Osteoblast (primary cell): ENCODE measurements at places on chromosomes 11 and 22. TPM values are rescaled to one million over a fixed set of nuclear protein-coding genes. Genes with fewer than 3 reads are reported as not detected.

Gene AGBL2
- total RNA-seq: 2.2 and 2.4 TPM in 2 replicates

Gene B3GAT1
- not detected in 2 replicates for total RNA-seq

Gene MMP12
- total RNA-seq: under 0.01 and 0.36 TPM in 2 replicates

Gene DDX6
- 116 and 122 TPM in 2 replicates for total RNA-seq

Gene VPREB1
- total RNA-seq: not detected in 2 replicates

Gene PLXNB2
- 166 and 209 TPM in 2 replicates for total RNA-seq

Gene ATF4
- 494 and 590 TPM in 2 replicates for total RNA-seq

Gene MS4A4E
- not detected in 2 replicates for total RNA-seq

DNA sequence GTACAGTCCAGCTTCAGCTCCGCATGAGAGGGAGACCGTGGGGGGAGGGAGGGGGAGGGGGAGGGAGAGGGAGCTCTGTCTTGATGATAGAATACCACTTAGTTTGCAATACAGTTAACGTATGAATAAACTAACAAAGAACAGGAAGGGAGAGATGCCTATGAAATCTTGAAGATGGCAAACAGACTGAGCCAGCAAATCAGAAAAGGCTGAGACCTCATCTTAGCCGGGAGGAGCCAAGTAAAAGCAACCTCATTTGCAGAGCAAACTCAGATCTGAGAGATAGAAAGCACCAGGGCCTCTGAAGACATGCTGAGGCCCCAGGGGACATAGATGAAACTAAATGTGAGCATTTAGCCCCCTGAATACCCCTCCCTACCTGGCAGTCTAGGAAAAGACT, 23.0 kb downstream of the APLP2 start:
- no peak for DNase-seq

GRCh38 chr11:4187055-4187988, 92.7 kb downstream of the RRM1 start:
- DNase-seq: peak; percentile 98

DNA sequence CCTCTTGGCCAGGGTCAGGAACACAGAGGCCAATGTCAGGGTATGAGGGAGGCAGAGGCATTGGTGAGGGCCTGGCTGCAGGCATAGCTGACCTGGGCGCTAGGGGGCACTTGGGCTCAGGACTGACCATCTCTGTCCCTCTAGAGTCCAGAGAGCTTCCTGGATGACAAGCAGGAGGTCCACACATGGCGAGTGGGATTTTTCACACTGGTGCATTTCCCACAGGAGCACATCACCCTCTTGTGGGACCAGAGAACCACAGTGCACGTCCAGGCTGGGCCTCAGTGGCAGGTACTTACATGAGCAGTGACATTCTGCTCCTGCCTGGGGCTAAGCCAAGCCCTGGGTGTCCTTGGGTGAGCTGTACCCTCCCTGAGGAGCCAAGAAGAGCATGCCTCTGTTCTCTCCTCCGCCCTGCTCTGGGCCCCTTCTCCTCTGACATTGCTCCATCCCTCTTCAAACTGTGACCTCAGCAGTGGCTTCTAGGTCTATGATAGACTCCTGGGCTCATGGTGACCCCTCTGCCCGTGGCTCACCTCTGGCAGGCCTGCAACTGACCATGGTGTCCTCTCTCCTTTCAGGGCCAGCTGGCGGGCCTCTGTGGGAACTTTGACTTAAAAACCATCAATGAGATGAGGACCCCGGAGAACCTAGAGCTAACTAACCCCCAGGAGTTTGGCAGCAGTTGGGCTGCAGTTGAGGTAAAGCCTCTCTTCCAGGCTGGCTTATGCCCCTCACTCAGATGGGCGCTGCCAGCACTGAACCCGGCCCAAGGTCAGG, 46.6 kb downstream of the OTOG start:
- peak; percentile 10 for DNase-seq

DNA sequence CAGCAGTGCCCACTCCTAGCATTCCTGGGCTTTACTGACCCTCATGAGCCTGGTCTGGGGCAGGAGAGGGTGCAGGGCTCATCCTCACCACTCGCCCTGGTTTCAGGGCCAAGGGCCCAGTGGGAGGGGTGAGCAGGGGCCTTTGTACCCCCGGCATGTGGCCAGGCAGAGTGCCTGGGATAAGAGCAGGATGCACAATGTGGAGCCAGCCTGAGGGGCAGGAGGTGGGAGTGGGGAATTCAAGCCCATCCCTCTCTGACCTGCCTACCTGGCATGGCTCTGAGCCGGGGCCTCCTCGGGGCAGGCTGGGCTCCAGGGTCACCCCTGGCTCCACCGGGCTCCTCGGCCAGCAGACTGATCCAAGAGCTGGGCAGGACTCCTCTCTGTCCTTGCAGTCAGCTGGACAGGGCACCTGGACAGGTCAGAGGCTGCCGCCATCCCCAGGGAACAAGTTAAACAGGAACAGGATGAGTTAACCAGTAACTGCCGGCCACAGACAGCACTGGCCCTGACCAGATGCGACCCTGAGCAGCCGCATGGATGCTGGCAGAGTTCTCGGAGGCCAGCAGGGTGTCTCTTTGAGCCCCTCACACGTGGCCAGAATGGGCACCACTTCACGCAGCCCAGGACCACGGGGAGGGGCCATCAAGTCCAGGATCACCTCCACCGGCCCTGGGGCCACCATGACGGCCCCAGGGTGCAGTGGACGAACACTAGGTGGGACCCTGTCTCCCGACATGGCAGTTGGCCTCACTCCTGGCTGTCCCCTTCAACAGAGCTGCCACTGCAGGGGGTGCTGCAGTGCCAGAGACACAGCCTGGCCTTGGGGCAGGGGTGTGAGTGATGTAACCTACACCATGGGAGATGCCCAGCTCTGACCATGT, 5.0 kb downstream of the SIGIRR start:
- DNase-seq: no peak

GRCh38 chr22:48426466-48427380, 1401.0 kb downstream of the BRD1 start:
- DNase-seq: no peak

- no peak for DNase-seq
Observed at GRCh38 chr11:35516403-35516802, 9.0 kb downstream of the PAMR1 start.

GRCh38 chr11:96035031-96035739, 111.3 kb upstream of the MTMR2 start:
- DNase-seq: no peak

GRCh38 chr11:72974487-72975205, 160.4 kb downstream of the ATG16L2 start:
- no peak for DNase-seq

- peak; percentile 36 for DNase-seq
Observed at GRCh38 chr22:36982136-36982535, 37.1 kb downstream of the TST start.

GRCh38 chr11:127340438-127340837, 339.9 kb upstream of the KIRREL3 start:
- no peak for DNase-seq

GRCh38 chr11:19259487-19260345, 19.0 kb upstream of the E2F8 start:
- no peak for DNase-seq

GRCh38 chr11:84419616-84420015, 1133.4 kb upstream of the CCDC90B start:
- DNase-seq: peak; percentile 19

DNA sequence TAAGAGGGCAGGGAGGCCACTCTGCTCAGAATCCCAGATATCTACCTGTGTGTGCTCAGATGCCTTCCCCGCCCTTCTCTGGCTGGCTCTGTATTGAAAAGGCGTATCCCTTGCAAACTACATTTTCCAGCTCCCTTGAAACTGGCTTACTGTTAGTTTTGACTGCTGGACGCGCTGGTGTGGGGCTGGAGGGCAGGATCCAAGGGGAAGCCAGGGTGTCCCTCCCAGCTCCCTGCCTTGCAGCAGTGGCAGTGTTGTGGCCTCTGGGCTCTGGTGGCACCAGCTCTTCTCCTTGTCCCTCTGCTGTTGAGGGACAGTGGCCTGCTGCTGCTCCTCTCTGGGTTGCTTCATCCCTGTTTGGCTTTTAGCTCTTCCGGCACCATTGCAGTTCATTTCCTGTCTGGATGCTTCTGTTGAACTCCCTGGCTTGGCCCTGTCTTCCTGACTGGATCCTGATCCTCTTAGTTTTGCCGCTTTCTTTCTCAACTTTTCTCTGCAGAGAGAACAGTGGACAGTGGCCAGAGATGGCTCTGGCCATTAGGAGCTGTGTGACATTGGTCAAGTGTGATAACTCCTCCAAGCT, 107.1 kb upstream of the PARVA start:
- peak; percentile 64 for DNase-seq

DNA sequence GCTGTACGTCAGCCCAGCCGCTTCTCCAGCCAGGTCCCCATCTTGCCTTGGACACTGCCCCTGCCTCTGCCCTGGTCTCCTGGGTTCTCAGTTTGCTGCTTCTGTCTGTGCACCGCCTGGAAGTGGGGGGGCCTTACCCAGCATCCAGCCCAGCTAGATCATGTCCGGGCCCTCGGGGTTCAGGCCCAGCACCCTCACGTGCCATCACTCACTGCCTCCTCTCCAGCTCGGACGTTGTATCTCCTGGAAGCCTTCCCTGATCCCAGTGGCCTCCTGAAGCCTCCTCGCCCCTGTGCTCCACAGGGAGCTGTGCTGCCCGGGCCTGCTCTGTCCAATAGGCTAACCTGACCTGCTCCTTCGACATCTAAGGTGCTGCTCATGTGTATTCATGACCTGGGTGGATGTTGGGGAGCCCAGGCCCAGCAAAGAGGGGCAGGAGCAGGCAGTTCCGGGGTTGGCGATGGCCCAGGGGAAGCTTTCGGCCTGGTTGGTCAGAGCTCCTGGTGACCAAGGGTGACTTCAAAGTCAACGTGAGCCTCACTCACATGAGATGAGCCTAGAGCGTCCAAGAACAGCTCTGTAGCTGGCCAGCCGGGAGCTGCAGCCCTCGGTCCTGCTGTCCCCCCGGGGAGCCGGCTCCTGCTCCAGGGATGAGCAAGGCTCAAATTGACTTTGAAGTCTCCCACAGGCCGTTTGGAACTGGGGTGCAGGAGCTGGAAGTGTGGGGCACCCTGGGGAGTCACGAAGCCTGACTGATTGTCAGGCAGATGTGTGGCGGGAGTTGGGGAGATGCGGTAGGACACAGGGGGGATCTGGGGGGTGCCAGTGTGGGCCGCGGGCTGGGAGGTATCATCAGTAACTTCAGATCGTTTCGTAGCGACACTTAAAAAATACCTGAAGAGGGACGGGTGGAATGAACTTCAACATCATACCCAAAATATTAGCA, 5.2 kb upstream of the ASCL2 start:
- DNase-seq: peak; percentile 53

- peak; percentile 90 for DNase-seq
Observed at GRCh38 chr11:65538915-65539743, 14.2 kb downstream of the SCYL1 start.

GRCh38 chr11:128694618-128695481, 978 bp downstream of the FLI1 start:
- DNase-seq: peak; percentile 85

- no peak for DNase-seq
Observed at GRCh38 chr11:5521540-5521939, 5.0 kb upstream of the UBQLNL start.

GRCh38 chr11:66279092-66279734, 1.2 kb downstream of the CNIH2 start:
- peak; percentile 90 for DNase-seq

DNA sequence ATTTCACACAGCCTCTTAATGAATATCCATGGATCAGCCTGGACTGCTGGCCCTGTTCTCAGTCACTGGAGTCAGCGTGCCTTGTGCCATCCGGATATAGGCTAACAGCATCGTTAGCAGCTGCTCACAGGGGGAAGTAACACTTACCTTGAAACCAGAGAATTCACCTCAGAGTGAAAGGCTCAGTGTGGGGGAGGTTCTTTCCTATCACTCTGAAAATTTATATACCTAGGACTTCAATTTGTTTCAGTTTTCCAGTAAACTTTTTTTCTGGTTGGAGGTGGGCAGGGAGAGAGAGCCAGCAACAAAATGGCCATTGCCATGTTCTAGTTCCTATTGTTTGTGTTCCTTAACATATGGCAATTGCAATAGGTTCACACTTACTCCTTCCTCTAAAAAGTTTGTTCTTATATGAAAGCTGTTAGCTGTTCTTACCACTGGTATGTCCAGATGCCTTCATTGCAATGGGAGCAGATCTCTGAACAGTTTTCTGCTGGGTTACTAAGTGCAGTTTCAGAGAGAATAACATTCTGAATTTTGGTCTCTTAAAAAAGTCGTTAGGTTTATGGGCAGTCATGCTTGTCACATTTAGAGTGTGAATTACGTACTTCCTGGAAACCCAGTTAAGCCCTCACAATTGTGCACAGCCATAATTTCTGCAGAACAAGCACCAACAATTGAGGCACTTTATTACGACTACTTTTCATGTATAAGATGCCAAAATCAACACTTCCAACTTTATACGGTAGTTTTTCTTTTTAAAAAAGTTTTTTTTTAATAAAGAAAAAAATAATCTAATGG, 247.6 kb downstream of the CADM1 start:
- DNase-seq: no peak
